Substantia nigra (tissue), 51 donors: ENCODE measurements at places on chromosomes 6 and 20.

DNA sequence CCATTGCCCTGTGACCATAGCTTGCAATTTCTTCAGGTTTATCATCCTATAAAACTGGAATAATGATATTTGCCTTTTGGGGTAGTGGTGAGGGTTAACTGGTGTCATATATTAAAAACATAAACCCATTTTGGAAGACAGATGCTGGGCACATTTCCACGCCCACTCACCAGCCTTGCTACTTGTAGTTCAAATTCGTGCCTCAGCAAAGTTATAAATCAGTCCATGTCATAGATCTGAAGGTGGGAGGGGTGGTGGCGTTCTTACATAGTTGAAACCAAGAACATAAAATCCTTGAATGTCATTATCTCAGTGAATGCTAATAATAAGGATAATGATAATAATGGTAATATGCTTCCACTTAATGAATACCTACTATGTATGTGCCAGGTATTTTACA, 9.4 kb upstream of the ELMO2 start:
- DNase-seq = no peak

DNA sequence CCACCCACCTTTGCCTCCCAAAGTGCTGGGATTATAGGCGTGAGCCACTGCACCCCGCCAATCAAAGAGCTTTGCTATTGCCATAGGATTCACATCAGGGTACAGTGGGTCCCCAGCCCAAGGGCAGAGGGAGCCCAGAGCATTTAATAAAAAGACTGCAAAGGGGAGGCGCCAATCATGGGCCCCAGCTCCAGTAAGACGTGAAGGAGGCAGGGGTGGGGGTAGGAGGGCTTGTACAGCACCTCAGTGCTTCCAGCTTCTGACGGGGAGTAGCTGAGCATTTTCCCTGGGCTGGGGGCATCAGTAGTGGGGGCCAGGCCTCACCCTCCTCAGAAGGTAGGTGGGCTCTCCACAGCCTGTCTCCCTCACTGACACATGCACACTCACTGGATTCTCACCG, 1.5 kb downstream of the ADA start:
- DNase-seq = no peak

DNA sequence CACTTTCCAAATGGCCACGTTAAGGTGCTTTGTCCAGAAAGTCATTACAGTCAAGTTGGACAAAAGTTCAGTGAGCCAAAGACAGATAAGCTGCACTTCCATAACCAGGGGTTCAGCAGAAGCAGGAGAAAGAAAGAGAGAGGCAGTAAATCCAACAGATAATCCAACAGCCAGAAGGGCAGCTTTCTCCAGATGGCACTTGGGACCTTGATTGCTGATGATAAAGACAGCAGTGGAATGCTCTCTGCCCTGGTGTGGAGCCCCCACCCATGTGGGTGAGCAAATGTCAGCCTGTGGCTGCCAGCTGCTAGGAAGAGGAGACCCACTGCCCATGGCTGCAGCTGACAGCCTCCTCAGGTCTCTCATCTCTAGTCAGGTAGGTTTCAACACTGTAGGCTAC, 18.7 kb upstream of the NRSN1 start:
- no peak for DNase-seq

GRCh38 chr20:18003897-18004296, 35.1 kb downstream of the MGME1 start:
- no peak for DNase-seq

DNA sequence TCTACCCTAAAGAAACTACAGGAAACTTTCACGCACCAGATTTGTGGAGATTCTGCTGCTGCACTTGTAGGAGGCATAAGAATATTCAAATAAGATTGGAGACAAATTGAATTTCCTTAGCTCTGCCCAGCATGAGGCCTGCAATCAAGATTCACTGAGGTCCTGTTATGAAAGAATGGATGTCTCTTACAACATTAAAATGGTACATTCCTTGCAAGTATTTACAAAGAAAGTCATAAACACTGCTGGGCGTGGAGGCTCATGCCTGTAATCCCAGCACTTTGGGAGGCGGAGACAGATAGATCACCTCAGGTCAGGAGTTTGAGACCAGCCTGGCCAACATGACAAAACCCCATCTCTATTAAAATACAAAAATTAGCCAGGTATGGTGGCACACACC, 74.0 kb upstream of the MAP3K4 start:
- no peak for DNase-seq

DNA sequence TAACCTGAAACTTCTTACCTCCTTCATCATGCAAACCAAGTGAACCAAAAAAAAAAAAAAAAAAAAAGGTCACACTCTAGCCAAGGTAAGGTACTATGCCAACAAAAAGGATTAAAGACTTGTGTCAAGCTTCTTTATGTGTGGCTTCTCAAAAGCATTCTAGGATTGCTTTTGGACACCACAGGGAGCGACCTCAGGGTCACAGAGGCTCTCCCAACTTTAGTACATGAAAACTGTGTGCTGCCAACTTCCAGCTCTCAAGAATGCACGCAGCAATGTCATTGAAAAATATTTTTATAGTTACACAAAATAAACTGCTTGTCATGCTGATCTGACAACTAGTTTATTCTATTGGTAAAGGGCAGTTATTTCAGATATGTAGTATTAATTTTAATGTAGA, 243.8 kb downstream of the PLCB1 start:
- DNase-seq = no peak

DNA sequence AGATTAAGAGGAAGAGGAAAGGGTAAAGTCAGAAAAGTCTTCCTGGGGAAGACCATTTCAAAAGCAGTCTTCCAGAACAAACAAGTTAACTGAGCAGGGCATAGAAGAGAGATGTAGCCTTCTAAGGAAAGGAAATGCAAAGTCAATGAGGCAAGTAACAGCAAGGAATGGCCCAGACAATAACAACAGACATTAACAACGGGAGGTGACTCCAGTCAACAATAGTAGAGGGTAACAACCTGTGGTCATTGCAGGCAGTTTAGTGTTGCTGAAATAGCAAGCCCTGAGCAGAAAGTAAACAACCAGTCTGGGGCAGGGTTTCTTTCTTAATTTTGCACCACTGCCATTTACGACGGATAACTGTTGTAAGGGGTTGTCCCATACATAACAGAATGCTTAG, 2.1 kb downstream of the MDN1 start:
- no peak for DNase-seq

- DNase-seq = no peak
These were observed 91.9 kb downstream of the FOXA2 start for GRCh38 chr20:22492497-22492896.

DNA sequence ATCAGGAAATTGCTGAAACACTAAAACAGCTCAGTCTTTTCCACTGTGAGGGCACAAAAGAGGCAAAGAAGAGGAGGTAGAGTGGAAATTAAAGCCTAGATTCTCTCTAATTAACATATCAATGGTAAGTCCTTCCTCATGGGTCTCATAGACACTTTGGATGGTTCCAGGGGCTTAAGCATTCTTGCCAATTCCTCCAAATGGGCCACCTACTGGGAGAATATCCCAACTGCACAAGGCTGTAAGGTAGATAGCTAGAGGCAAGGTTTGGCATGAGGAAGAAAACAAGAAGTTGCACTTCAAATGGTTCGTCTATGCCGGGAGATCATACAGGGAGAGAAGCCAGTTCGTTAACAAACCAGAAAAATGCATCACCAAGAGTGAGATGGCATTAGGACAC, 107.6 kb upstream of the KHDRBS2 start:
- DNase-seq = no peak

DNA sequence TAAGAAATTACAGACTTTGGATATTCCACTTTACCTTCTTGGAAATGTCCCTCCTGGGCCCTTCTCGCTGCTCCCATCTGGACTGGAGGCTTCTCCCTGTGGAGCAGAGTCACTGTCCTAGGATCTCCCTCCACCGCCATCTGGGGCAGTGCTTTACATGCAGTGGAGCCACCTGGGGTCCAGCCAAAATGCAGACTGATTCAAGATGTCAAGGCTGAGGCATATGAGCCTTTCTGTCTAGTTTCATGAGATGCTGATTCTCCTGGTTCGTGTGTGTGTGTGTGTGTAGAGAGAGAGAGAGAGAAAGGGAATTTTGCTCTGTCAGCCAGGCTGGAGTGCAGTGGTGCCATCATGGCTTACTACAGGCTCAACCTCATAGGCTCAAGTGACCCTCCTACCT, 14.9 kb downstream of the MICA start:
- no peak for DNase-seq

DNA sequence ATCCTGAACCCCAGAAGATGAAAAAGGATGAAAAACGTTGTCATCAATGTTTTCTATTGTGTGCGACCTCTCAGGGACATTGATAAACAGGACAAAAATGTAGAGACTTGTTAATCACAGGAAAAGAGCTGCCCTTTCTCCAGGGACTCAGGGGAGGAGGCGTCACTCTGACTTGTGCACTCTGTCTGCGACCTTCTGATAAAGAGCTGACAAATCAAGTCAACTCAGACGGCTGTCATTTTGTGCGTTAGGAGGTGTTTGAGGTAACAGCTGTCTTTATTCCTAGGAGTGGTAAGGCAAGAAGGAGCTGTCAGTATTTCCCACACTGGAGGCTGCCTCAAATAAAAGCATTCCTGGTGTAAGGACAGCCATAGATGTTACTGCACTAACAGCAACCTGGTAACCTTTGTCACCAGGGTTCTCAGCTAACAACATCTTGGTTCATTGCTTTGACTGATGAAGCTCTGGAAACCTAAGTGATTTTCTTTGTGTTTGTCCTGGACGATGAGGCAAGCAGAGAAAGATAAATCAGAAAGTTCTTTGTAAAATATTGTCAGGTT, 38.6 kb upstream of the NXT1 start:
- no peak for DNase-seq

- no peak for DNase-seq
These were observed 147.3 kb downstream of the TRIM27 start for GRCh38 chr6:28776269-28777146.
